Caco-2 (cell line): ENCODE measurements at places on chromosomes 16 and 17. TPM values are rescaled to one million over a fixed set of nuclear protein-coding genes. Genes with fewer than 3 reads are reported as not detected.

- H3K4me3 ChIP-seq, result no peak overlapping the region
- peaks cover 41% of the 10 kb centered on the region for H3K4me1 ChIP-seq
- peak overlapping the region; percentile 45 for H3K27ac ChIP-seq
- DNase-seq, result no peak
- H3K27me3 ChIP-seq, result no peaks in the 10 kb centered on the region
Observed at GRCh38 chr16:84553873-84554399, 49.5 kb upstream of the MEAK7 start.

The SCGB1C2 gene
- total RNA-seq, result not detected in 2 replicates

The CRISPLD2 gene
- total RNA-seq, result 4.0 and 4.2 TPM in 2 replicates

The GDE1 gene
- 48.2 and 48.7 TPM in 2 replicates for total RNA-seq

GRCh38 chr17:29039764-29040598 is 3.0 kb upstream of the PIPOX start:
- no peaks in the 10 kb centered on the region; the same call in 1 of the 2 replicates for H3K27me3 ChIP-seq
- H3K36me3 ChIP-seq, result no peaks in the 10 kb centered on the region
- H3K27ac ChIP-seq, result no peak overlapping the region
- no peaks in the 10 kb centered on the region for H3K4me1 ChIP-seq

The ZNF750 gene
- total RNA-seq, result 0.14 and 0.19 TPM in 2 replicates

The OR4D1 gene
- not detected in 2 replicates for total RNA-seq

DNA sequence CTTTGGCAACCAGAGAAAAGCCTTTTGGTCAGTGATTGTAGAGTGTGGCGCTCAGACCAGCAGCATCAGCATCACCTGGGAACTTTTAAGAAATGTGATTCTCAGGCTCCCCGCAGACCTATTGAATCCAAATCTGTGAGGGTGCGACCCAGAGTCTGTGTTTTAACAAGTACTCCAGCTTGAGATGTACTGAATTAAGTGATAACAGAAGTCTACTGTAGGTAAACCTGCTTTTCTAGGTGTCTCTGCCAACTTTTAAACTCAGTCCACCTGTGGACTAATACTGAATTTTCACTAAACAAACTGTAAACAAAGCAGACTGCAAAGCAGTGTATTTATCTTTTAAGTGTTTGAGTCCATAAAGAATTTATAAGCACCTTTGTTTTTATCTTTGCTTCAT is 43.6 kb downstream of the NUP93 start:
- H3K27ac ChIP-seq, result no peak overlapping the region
- no peaks in the 10 kb centered on the region for H3K4me1 ChIP-seq
- no peaks in the 10 kb centered on the region for H3K27me3 ChIP-seq

- H3K36me3 ChIP-seq, result peaks cover 2% of the 10 kb centered on the region; the same call in 1 of the 2 replicates
- H3K27me3 ChIP-seq, result no peaks in the 10 kb centered on the region
- H3K27ac ChIP-seq, result no peak overlapping the region
- no peaks in the 10 kb centered on the region for H3K4me1 ChIP-seq
- DNase-seq, result no peak
Observed at GRCh38 chr16:23434380-23434779, 18.6 kb downstream of the COG7 start.

GRCh38 chr17:58317421-58318064 is 11.1 kb downstream of the TSPOAP1 start:
- peak overlapping the region; percentile 8 for H3K27ac ChIP-seq
- DNase-seq, result peak; percentile 77
- no peaks in the 10 kb centered on the region for H3K36me3 ChIP-seq
- H3K27me3 ChIP-seq, result no peaks in the 10 kb centered on the region
- H3K4me1 ChIP-seq, result peaks cover 16% of the 10 kb centered on the region

DNA sequence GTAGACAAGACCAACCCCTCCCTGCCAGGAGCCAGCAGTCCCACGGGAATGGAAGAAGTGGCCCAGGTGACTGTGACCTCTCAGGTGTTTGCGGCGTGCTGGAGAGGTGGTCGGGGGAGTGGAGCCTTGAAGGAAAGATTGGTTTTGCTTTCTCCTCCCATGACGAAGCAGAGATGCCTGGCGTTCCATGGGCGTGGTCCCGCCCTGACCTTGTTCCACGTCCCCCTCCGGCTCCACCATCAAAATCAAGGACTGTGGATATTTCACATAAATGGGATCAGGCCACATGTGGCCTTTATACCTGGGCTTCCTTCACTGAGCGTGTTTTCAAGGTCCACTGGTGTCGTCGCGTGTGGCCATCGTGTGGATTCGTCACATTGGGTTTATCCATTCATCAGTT is 270.6 kb upstream of the TNRC6C start:
- H3K36me3 ChIP-seq, result no peaks in the 10 kb centered on the region
- H3K27me3 ChIP-seq, result no peaks in the 10 kb centered on the region; the same call in 1 of the 2 replicates
- no peak overlapping the region for H3K4me3 ChIP-seq
- H3K27ac ChIP-seq, result no peak overlapping the region

The MYH1 gene
- not detected in 2 replicates for total RNA-seq

GRCh38 chr17:15048933-15049794 is 216.0 kb downstream of the PMP22 start:
- H3K4me1 ChIP-seq, result no peaks in the 10 kb centered on the region
- no peaks in the 10 kb centered on the region for H3K36me3 ChIP-seq
- H3K27ac ChIP-seq, result no peak overlapping the region
- H3K4me3 ChIP-seq, result no peak overlapping the region
- DNase-seq, result no peak

The RAB40C gene
- total RNA-seq, result 18.7 and 19.1 TPM in 2 replicates

GRCh38 chr17:73401911-73402310 is 90.1 kb upstream of the CDC42EP4 start:
- no peak overlapping the region for H3K4me3 ChIP-seq
- H3K36me3 ChIP-seq, result no peaks in the 10 kb centered on the region
- H3K4me1 ChIP-seq, result no peaks in the 10 kb centered on the region
- H3K27ac ChIP-seq, result no peak overlapping the region
- no peaks in the 10 kb centered on the region for H3K27me3 ChIP-seq
- DNase-seq, result no peak

GRCh38 chr17:67133161-67133560 is 88.8 kb downstream of the CACNG1 start:
- H3K27me3 ChIP-seq, result no peaks in the 10 kb centered on the region
- no peak overlapping the region for H3K27ac ChIP-seq
- no peaks in the 10 kb centered on the region for H3K36me3 ChIP-seq
- DNase-seq, result no peak
- H3K4me3 ChIP-seq, result no peak overlapping the region

DNA sequence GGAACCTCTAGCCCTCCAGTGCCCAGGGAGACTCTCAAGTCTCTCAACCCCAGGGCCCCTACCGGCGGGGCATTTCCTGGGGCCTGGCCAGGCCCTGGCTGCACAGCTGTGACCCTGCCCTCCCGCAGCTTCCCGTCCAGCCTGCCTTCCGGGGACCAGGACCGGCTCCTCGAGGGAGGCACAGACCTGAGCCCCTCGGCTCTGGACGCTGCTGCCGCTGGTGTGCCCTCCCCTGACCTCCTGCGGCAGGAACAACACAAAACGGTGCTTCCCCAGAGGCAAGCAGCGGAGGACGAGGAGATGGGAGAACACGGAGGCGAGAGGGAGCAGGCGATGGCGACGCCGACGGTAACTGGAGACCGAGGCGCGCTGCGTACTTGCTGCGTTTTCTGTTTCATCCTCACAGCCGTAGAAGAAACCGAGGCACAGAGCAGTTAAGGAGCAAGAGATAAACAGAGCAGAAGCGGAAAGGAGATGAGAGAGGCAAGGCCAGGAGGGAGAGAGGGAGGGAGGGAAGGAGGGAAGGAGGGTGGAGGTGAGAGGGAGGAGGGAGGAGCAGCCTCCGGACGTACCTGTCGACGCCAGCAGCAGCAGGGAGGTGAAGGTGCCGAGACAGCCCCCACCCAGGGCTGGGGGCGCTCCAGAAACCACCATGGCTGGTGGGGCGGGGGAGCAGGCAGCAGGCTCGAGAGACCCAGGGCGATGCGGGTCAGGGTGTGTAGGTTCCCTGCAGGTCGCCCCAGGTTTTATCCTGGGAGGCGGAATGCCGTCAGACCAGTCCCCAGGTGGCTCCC is at the start of gene PRSS22:
Gene PRSS22, minus strand, starts transcription at position 720 of the 794 bp plus-strand sequence. Its CDS starts 66 bp downstream, at position 654.
- H3K4me1 ChIP-seq, result peaks cover 10% of the 10 kb centered on the region; the same call in 1 of the 2 replicates
- H3K36me3 ChIP-seq, result peaks cover 18% of the 10 kb centered on the region
- H3K4me3 ChIP-seq, result peak within 1 kb of the TSS; percentile 66
- H3K27ac ChIP-seq, result peak within 1 kb of the TSS; percentile 79
- no peaks in the 10 kb centered on the region for H3K27me3 ChIP-seq

- no peak overlapping the region for H3K27ac ChIP-seq
- H3K27me3 ChIP-seq, result no peaks in the 10 kb centered on the region
- H3K36me3 ChIP-seq, result no peaks in the 10 kb centered on the region
- H3K4me1 ChIP-seq, result peaks cover 22% of the 10 kb centered on the region
Observed at GRCh38 chr17:4853208-4853671, 20.1 kb downstream of the MINK1 start.

The KRTAP4-4 gene
- total RNA-seq, result not detected in 2 replicates

The TNS4 gene
- 0.65 TPM in 1 of 2 replicates, not detected in the other for total RNA-seq

GRCh38 chr17:35373534-35373983 is at the start of gene SLFN11:
TSS of gene SLFN11 (minus strand) at chr17:35373621. CDS start at chr17:35363807, 9,814 bp downstream.
- DNase-seq, result no peak
- no peaks in the 10 kb centered on the region for H3K36me3 ChIP-seq

The PMFBP1 gene
- 4.5 and 5.6 TPM in 2 replicates for total RNA-seq

GRCh38 chr16:26826500-26826899 is 240.2 kb upstream of the C16orf82 start:
- no peak overlapping the region for H3K27ac ChIP-seq
- DNase-seq, result no peak
- no peak overlapping the region for H3K4me3 ChIP-seq
- H3K36me3 ChIP-seq, result no peaks in the 10 kb centered on the region
- no peaks in the 10 kb centered on the region for H3K4me1 ChIP-seq
- no peaks in the 10 kb centered on the region for H3K27me3 ChIP-seq

The MILR1 gene
- total RNA-seq, result not detected in 2 replicates

DNA sequence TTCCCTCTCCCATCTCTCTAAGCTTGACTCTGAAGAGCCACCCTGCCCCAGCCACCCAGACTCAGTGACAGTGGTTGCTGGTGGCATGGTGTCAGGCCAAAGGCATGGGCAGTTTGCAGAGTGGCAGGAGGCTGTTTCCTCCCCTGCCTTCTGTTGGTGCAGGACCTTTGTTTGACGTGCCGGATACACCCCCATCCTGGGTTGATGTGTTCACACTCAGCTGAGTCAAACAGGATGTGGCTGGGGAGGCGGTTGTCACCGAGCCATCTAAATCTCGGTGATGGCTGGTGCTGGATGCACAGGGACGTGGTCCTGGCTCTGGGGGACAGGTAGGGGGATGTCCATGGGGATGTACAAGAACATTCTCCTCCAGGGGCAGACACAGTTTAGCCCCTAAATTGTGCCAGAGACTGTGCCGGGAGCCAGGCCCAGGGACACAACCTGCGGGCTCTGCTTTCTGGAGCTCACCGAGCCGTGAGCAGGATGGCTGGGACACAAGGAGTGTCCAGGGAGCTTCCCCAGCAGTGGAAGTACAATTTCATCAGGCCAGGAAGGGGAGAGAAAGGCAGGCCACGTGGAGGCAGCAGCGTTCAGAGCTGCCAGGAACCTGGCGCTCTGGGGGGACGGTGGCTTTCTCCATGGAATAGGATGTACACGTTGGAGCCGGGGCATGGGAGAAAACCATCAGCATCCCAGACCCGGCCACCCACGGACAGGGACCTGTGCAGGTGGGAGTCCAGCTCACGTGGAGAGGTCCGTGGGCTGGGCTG is 264.2 kb downstream of the SEC14L1 start:
- H3K27me3 ChIP-seq, result no peaks in the 10 kb centered on the region
- DNase-seq, result no peak
- H3K4me3 ChIP-seq, result no peak overlapping the region
- no peak overlapping the region for H3K27ac ChIP-seq
- peaks cover 2% of the 10 kb centered on the region; the same call in 1 of the 2 replicates for H3K36me3 ChIP-seq
- H3K4me1 ChIP-seq, result peaks cover 5% of the 10 kb centered on the region; the same call in 1 of the 2 replicates
